ENCODE measurements at places on chromosomes 7 and 10. TPM values are rescaled to one million over a fixed set of nuclear protein-coding genes. Genes with fewer than 3 reads are reported as not detected.

The ZPBP gene
- total RNA-seq, result not detected

The STRIP2 gene
- 4.4 TPM for total RNA-seq

The XRCC2 gene
- total RNA-seq, result 0.36 TPM

The SH2D4B gene
- total RNA-seq, result not detected

The SLC18A3 gene
- 0.68 TPM for total RNA-seq

The PRTFDC1 gene
- total RNA-seq, result 11.4 TPM

The PDE6C gene
- total RNA-seq, result not detected

The GRM3 gene
- total RNA-seq, result 1.4 TPM

The RELN gene
- total RNA-seq, result 3.5 TPM

The PARD3 gene
- total RNA-seq, result 96.4 TPM

The NME8 gene
- not detected for total RNA-seq

The NKX2-3 gene
- total RNA-seq, result 33.1 TPM

The RNF32 gene
- total RNA-seq, result 0.36 TPM

The SLC13A4 gene
- total RNA-seq, result not detected

The TMUB1 gene
- total RNA-seq, result 42.6 TPM

The VWDE gene
- 0.27 TPM for total RNA-seq

The PILRA gene
- total RNA-seq, result 5.8 TPM
